Immature natural killer cell (primary cell): ENCODE measurements at places on chromosomes 16 and 17.

DNA sequence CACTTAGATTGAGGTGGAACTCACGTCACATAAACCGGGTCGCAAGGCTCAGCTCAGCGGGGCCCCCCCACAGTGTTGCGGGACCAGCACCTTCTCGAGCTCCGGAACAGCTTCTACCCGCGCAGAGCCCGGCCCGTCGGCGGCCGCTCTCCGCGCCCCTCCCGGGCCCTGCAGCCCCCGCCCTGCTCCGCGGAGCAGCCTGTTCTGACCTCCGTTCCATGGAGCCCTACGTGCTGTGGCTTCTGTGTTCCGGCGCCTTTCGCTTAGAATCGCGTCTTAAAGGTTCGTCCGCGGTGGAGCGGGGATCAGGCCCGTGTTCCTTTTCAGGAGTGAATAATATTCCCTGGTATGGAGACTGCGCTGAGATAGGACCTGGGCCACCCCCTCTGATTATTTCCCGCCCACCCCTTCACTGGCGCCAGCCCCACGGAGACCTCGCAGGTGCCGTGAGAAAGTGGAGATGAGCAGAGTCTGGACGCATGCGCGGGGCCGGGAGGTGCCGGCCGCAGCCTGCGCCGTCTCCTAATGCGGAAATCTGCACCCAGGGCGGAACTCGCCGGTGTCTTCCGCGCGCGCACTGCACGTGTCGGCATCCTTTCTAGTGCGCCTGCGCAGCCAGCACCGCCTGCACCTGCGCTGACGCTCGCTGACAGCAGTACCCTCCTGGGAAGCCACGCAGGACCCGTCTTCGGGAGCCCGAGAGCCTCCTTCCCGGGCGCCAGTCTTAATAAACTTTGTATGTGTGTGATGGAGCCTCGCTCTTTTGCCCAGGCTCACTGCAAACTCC lies 30.9 kb downstream of the ZNF778 start:
- peak; percentile 37 for DNase-seq

GRCh38 chr17:49146620-49147306 lies 14.2 kb downstream of the B4GALNT2 start:
- no peak for DNase-seq

DNA sequence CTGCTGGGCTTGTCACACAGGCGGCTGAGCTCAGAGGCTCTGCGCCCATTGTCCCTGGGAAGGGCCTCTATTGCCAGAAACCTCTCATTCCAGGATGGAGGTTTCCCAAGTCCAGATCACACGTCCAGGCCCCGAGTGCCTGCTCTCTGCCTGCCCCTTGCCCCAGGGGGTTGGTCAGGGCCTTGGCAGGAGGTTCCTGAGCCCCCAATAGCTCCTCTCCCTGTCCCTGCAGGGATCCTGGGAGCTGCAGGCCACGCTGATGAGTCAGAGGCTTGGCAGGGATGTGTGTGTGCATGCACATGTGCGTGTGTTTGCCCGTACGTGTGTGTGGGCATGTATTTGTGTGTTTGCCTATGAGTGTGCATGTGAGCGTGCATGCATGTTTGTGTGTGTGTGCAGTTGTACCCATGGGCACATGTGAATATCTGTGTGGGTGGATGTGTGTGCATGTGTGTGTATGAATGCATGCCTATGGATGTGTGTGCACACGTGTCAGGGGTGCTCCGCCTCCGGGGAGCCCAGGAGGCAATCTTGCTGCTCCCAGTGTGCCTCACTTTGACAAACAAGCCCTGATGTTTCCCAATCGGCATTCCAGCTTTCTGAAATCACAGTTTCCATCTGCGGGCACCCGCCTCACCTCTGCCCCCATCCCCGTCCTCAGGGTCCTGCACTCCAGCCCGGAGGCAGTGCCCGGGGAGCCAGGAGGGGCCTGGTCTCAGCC lies 98.4 kb upstream of the GSE1 start:
- DNase-seq = no peak

DNA sequence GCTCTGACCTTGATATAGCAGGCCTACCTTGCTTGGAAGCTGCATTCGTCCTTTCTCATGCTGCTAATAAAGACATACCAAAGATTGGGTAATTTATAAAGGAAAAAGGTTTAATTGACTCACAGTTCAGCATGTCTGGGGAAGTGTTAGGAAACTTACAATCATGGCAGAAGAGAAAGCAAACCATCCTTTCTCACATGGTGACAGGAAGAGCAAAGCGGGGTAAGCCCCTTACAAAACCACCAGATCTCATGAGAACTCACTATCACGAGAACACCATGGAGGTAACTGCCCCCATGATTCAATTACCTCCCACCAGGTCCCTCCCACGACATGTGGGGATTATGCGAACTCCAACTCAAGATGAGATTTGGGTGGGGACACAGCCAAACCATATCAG lies 6.0 kb upstream of the MAPT start:
- DNase-seq = no peak

DNA sequence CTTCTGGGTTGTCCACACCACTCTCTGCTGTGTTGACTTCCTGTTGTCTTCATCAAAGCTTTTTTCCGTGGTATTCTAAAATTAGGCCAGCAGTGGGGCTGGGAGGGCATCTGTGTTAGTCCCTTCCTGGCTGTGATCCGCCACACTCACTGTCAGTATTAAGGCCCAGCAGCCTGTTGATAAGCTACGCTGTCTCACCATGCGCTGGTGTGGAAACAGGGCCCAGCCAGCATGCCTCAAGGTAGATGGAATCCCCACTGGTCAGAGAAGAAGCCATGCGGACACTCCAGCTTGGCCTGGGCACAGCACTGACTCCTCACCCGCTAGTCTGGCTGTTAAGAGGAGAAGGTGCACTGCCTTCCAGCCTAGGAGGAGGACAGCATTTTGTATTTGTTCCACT lies 11.4 kb downstream of the CDR2L start:
- no peak for DNase-seq

DNA sequence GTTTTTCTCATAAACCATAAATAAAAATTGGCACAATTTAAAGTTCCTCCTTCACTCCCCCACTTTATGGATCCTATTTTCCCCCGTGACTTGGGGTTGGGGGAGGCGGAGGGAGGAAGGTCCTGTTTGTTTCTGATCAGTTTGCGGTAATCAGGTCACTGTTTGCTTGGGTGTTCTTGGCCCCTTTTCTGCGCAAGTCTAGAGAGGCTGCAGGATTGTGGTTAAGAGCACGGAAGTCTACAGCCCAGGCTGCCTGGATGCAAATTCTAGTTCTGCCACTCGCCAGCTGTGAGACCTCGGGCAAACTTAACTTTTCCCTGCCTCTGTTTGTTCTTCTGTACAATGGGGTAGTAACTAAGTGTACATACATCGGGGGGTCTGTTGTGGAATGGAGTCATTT lies 12.1 kb downstream of the ATP2C2 start:
- DNase-seq = no peak

DNA sequence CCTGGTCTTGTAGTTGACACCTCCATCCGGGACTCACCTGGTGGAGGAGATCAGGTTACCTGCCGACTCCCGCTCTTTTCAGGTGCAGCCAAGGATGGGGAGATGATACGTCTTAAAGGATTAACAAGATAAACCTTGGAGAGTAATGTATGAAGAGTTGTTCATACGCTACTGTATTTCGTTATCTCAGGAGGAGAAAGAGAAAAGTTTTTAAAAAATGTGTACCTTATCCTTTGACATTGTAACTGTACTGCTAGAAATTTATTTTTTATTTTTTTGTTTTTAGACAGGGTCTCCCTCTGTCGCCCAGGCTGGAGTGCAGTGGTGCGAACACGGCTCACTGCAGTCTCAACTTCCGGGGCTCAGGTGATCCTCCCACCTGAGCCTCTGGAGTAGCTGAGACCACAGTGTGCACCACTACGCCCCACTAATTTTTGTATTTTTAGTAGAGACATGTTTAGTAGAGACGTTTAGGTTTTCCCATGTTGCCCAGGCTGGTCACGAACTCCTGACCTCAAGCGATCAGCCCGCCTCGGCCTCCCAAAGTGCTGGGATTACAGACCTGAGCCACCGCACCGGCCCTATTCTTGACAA lies 764 bp upstream of the SMURF2 start:
- DNase-seq = no peak

GRCh38 chr17:3318336-3318735 lies 20.2 kb upstream of the OR3A1 start:
- DNase-seq = no peak
